Globus pallidus (tissue), 1 donor: ENCODE measurements at places on chromosomes 11 and 22.

DNA sequence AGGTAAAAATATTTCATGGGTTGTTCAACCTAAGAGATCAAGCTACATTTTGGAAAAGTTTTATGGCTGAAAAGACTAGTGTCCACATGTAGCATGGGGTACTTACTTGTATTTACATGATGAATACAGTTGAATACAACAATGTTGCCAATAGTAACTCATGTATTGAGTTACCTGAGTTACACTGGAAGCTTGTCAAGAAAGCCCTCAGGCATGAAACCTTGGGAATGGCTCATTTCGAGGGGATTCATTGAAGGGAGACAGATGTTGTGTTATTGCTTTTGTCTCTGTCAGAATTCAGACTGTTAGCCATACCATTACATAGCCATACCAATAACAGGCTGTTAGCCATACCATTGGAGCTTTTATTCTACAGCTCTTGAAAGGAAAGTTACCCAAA lies 9.2 kb downstream of the OR51F2 start:
- DNase-seq: no peak

- no peak for DNase-seq
Measured at GRCh38 chr11:71183878-71184277, 68.5 kb downstream of the SHANK2 start.

- no peak for DNase-seq
Measured at GRCh38 chr22:23925020-23925606, 30.9 kb downstream of the MIF start.

GRCh38 chr11:124879493-124880289 lies 14.5 kb downstream of the ROBO3 start:
- no peak for DNase-seq

- peak; percentile 94 for DNase-seq
Measured at GRCh38 chr11:134120921-134121526, 52.2 kb downstream of the JAM3 start.
